ENCODE measurements at places on chromosomes 4 and X.

- no peak for DNase-seq
These were observed 13.0 kb downstream of the NR3C2 start for GRCh38 chr4:148429206-148429605.

- peak; percentile 68 for DNase-seq
These were observed 605 bp upstream of the FAT1 start for GRCh38 chr4:186724058-186724863.

DNA sequence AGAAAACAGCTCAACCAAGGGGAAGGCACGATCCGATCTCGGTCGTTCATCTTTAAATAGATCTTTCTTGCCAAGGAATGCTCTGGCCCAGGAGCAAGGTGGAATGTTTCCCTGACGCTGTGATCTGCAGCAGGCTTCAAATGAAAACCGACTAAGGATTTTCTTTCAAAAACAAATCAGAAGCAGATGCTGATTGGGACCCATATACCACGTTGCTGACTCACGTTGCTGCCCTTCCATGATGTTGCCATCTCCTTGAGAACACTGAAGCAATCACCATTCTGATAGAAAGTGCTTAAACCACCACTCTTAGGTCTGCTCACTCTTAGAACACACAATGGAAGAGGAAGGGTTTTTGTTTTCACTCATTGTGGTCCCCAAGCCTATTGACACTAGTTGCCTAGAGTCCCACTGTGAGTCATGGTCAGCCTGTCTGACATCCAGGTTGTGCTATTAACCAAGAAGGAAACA is 26.1 kb downstream of the LAMTOR3 start:
- DNase-seq, result no peak

DNA sequence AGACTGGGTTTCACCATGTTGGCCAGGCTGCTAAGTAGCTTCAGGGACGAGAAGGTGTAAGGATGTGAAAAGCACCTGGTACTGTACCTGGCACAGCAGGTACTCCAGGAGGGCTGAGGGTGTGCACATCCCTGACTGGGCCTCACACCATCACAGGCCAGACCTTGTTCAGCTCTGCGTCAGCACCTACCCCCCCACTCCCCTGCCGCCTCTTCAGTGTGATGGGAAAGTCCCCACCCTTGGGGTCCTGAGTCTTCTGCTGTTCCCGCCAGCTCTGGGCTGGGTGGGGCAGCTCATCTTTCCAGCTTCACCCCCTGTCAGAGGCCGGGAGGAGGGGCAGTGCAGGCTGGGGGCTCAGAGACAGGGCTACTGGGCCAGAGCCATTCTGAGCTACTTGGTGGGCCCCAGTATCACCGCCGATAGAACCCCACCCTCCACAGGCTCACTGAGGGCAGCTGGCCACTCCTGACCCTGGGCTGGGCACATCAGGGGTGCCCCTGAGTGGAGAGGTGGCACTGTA is 6.7 kb upstream of the SH3BP2 start:
- peak; percentile 31 for DNase-seq

- DNase-seq, result no peak
These were observed 1833.2 kb upstream of the PCDH7 start for GRCh38 chr4:28886934-28887333.

DNA sequence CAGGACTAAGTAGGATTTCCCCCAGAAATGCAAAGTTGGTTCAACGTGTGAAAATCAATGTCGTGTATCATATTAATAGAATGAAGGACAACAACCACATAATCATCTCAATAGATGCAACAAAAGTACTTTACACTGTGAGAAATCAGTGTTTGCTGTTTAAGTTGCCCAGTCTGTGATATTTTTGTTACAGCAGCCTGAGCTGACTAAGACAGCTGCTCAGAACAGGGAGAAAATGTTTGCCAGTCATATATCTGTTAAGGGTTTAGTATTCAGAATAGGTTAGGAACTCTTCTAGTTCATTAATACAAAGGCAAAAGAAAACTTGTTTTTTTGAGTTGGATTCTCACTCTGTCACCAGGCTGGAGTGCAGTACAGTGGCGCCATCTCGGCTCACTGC is 12.5 kb downstream of the MAEA start:
- DNase-seq, result no peak

DNA sequence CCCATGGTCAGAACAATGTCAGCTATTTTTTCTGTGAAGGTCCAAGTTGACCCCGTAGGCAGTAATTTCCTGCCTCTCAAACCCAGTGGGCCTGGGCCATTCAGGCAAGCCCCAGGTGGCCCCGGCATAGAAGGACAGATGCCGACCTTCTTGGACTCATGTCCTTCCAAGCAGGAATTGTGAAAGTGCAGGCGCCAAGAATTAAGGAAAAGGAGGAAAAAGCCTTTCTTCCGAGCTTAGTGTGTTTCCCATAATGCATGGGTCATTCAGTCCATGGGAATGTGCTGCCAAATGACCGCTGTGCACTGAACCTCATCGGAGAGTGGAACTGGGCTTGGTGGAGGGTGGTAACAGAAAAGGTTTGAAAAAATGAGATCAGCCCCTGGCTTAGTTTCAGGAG is 196.5 kb upstream of the HS3ST1 start:
- peak; percentile 25 for DNase-seq

GRCh38 chr4:37597034-37597433 is 89.1 kb downstream of the RELL1 start:
- no peak for DNase-seq

DNA sequence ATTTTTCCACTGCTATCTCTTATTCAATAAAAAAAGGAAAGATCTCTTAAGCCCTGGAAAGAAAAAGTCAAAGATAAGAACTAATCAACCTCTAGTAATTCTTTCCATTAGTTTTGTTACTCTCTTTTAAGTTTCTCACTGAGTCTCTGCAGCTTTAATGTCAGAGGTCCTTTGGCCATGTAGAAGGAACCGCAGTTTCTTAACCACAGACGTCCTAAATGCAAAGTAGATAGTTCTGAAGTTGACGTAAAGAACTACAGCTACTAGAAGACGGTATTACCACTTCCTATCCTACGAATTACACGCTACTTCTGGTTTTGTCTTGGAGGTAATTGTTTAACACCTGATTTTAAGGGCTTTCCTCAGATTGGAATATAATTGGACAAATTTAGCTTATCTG is 325.9 kb downstream of the ANKRD50 start:
- no peak for DNase-seq

DNA sequence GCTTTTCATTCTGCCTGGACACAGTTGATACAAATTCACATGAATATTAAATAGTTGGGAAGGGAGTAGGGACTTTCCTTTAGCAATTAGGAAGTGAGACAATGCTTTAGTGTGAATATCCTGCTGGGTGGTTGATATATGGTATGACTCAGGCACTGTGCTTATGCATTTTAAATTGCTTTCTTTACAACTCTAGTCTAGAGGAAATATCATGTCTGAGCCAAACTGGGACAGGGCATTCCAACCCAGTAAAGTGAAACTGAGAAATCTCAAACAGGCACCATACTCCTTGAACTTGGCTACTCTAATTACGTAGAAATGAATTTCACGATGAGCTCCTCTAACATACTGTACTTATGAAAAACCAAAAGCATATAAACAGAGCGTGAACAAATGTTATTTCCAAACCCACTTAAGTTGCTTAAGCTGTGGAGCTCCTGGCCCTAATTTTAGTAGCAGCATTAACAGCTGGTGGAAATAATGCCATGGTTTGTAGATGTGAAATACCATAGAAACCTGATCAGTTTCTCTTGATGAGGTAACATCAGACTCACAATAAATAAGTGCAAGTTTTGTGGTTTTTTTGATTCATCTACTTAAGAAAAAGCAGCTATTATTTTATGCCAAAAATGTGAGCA is 242.9 kb upstream of the GK2 start:
- DNase-seq, result no peak

DNA sequence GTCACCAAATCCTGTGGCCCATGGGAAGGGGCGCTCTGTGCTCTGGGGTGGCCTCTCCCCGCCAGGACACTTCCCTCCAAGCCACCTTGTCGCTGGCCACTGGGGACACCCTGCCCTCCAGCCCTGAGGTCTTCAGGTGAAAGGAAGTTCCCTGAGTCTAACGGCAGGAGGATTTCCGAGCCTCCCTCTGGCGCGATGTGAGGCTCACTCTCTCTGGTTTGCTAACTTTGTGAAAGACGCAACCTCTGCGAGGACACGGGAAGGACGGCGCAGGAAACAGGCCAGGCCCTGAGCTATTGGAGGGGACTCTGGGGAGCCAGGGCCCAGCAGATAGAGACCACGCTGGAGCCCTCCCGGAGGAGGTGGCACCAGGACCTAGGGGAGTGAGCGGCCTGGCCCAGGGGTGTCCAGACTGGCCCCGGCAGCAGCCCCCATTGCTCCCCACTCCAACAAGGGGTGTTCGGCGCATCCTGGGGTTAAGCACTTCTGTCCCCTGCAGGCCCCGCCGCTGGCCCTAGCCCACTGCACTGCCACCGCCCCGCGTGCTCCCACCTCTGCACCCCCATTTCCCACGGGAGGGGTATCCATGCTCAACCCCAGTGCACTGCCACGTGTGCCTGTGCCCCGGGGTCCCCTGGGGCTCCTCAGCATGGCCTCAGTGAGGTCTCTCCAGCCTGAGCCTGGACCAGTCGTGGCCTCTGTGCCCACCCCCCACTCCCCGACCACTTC is 72.2 kb upstream of the MXD4 start:
- peak; percentile 14 for DNase-seq

DNA sequence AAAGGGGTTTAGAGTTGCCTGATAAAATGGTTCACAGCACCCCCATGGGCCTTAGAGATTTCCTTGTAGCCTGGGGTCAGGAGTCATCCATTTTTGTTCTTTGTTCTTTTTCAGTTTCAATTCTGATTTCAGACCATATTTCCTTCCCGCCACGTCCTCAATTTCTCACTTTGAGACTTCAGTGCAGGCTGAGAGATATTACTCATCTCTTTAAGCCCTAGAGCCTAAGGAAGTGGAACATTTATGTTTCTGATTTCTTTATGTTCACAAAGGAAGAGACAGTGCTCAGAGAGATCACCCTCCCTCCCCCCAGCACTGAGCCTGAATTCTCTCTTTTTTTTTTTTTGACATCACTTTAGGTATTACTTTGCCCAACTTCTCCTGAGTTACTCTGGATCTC is 56.3 kb downstream of the MSN start:
- no peak for DNase-seq

- no peak for DNase-seq
These were observed 12.8 kb downstream of the SLC6A14 start for GRCh38 chrX:116449156-116449555.

- DNase-seq, result no peak
These were observed 21.0 kb downstream of the EPGN start for GRCh38 chr4:74329307-74329706.

DNA sequence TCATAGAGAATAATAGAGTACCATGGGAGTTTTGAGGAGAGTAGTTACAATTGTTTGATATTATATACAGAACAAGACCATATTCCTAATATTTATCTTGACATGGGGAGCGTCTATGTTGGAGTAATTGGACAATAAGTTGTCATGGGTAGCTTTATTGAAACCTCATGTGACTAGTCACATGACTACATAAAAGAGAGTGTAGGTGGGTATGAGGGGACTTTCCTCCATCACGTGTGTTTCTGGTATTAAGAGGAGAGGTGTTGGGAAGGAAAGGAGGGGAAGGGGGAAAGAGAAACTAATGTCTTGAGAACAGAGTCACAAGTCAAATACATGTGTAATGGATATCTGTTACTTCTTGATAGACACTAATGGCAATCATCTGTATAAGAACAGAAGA is 33.1 kb downstream of the PDLIM5 start:
- DNase-seq, result no peak

DNA sequence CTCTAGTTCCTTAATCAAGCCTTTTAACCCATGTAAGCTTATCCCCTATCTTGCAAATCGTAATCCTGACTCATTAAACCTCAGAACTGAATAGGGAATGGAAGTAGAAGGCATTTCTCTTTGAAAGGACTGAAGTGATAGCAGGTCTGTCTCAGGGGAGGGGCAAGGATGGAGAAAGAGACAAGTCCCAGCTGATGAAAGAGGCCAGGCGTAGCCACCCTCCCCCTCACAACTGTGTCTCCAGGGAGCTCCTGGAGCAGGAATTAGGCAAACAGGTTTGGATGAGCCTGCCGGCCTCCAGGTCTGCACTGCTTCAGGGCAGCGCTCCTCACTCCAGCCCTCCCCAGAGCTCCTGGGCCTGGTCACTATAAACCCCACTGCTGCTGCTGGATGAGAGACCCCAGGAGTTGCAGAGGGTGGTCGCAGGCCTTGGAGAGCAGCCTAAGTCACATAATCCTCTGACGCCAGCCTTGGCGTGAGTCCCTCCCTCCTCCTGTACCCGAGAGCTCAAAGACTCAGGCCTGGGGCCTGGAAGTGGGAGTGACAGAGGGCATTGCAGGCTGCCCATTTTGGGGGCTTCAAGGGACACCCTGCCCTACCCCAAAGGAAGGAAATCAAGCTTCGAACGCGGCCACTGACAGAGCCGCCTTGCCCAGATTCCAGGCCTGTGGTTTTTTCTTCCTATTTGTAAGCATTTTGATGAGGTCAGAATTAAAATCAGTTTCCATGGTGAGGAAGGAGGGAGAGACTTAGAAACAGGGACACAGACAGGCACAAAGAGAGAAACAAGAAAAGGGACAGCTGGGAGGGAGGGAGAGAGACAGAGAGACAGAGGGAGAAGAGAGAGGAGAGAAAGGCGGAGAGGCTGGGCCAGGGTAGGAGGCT is 21.2 kb upstream of the MSX1 start:
- no peak for DNase-seq

GRCh38 chrX:34140816-34141215 is 8.7 kb upstream of the FAM47A start:
- no peak for DNase-seq

- DNase-seq, result no peak
These were observed 120.2 kb upstream of the NDP start for GRCh38 chrX:44093431-44093830.

DNA sequence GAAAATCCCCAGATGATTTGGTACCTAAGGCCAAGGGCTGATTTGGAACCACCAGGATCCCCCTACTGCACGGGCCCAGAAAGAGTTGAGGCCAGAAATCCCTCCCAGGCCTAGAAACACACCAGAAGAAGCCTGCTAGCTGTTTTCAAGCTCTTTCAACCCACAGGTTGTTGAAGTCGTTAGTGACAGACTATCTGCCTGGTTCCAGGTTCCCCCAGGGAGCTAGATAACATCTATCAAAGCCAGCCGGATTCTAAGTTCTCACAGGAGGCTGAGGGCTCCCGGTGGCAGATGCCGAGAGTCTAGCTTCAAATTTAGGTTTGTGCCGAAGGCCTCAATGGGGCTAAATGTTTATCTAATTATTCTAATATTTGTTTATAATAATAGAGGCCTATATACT is 132.0 kb upstream of the ATP6AP2 start:
- DNase-seq, result no peak

- DNase-seq, result peak; percentile 93
These were observed at the start of gene SPIN4 for GRCh38 chrX:63350941-63351616. Gene SPIN4, minus strand, starts transcription at chrX:63351332. Its CDS starts 513 bp downstream, at chrX:63350819.

GRCh38 chrX:118115953-118116712 is 477 bp downstream of the KLHL13 start:
- peak; percentile 44 for DNase-seq

DNA sequence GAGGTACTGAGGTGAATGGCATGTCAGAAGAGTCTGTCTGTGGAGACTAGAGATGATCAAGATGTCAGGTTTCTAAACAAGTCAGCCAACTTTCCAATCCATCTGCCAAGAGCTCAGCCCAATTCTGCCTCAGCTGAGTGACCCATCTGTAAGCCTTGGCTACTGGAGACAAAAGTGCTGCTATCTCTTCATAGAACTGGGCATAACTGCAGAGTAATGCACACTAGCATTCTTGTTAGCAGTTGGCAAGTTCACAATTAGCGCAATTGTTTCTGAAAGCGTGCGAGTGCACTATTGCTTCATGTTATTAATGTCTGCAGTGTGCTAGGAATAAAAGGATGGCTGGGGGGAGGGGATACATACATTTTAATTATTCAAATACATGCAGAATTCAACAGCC is 32.9 kb upstream of the SH3D19 start:
- DNase-seq, result peak; percentile 20

GRCh38 chrX:106249706-106250379 is 81.7 kb downstream of the PWWP3B start:
- no peak for DNase-seq
